ENCODE measurements at places on chromosomes 12 and 14.
A peak's percentile ranks its signal among the peaks of the same experiment; 100 is the strongest.

DNA sequence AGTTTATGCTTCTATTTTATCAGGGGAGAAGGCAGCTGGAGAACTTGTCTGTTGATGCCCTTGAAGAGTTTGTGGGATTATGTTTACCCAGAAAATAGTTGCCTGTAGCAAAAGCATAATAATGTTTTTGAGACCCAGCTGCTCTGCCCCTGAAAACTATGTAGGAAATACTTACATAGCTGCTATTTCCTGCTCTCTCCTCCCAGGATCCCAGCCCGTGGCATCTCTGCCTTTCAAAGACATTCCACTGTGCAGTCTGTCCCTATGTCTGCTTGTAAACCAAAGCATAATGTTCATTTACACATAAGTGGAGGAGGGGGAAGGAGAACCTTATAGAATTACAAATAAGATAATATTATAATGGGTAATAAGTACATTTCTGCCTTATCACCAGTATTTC lies 198.7 kb downstream of the SYT1 start:
- H3K27ac ChIP-seq = no peak overlapping the region
- no peak for DNase-seq
- H3K27me3 ChIP-seq = no peaks in the 10 kb centered on the region
- peaks cover 9% of the 10 kb centered on the region for H3K4me1 ChIP-seq
- no peak overlapping the region for H3K4me3 ChIP-seq
- no peaks in the 10 kb centered on the region for H3K36me3 ChIP-seq

GRCh38 chr14:94570440-94570839 lies 9.2 kb downstream of the SERPINA4 start:
- H3K27ac ChIP-seq = no peak overlapping the region
- H3K27me3 ChIP-seq = no peaks in the 10 kb centered on the region
- H3K4me3 ChIP-seq = no peak overlapping the region
- H3K4me1 ChIP-seq = no peaks in the 10 kb centered on the region

DNA sequence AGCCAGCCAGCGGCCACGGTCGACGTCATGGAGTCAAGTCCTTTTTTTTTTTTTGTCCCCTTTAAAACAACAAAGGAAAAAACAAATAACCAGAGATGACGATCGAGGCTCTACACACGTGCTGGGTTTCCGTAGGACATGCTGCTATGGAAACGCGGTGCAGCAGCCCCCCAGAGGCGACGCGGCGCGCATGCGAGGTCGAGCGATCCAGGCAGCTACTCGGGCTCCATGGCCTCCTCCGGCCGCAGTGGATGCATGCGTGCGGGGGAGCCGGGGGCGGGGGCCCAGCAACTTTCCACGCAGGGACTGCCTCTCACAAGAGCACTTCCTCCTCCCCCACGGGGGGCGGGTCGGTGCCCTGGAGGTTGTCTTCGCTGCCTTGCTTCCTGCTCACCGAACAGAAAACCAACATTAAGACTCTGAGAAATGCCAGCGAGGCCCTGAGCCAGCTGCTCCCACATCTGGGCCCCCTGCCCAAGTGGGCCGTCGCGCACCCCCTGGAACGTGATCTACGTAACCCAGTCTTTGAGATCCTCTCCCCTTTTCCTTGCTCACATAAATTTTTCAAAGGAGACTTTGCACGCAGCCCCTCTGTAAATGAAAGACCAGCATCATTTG lies 30.7 kb downstream of the P2RX4 start:
- peaks cover 9% of the 10 kb centered on the region for H3K4me1 ChIP-seq
- peak overlapping the region; percentile 16 for H3K4me3 ChIP-seq
- H3K27me3 ChIP-seq = no peaks in the 10 kb centered on the region
- DNase-seq = peak; percentile 93

DNA sequence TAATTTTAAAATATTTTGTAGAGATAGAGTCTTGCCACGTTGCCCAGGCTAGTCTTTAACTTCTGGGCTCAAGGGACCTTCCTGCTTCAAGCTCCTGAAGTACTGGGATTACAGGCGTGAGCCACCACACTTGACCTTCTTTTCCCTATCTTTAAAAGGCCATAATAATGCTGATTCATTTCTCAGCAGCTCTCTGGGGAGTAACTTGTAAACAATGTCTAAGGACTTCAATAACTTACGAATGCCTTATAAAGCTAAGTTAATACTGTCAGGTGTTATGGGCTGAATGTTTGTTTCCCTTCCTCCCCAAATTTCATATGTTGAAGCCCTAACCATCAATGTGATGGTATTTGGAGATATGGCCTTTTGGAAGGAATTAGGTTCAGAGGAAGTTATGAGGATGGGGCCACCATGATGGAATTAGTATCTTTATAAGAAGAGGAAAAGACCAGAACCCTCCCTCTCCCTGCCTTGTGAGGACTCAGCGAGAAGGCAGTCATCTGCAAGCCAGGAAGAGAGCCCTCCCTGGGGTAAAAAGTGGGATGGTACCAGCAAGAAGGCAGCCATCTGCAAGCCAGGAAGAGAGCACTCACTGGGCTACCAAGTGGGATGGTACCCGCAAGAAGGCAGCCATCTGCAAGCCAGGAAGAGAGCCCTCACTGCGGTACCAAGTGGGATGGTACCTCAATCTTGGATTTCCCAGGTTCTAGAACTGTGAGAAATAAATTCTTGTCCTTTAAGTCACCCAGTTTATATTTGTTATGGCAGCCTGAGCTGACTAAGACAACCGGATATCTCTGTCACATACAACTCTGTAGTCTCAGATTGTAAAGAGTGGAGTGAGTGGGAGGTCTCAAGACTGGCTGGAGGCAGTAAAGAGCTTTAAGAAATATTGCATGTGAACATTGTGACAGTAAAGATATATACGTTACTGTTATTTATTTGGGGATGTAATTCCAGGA lies 16.3 kb upstream of the YBX3 start:
- no peak overlapping the region for H3K4me3 ChIP-seq
- no peaks in the 10 kb centered on the region for H3K36me3 ChIP-seq
- DNase-seq = no peak
- H3K27me3 ChIP-seq = no peaks in the 10 kb centered on the region

DNA sequence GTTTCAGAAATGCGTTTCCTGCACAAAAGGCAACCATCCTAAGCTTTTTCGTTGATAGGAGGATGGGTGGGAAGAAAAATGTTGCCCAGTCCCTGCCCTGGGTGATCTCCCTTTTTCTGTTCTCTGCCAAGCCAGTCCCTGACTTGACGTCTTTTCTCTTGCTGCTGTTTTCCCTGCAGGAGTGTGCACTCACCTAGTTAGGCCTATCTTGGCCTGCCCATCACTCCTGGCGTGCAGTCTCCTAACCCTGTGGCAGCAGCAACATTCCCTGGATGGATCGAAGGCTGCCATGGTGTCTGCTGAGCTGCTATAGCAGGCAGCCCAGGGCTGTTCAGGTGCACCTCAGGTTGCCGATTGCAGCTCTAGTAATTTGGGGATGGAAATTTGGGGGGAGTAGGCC lies 1.2 kb downstream of the UNC119B start:
- H3K27ac ChIP-seq = no peak overlapping the region
- peaks cover 4% of the 10 kb centered on the region for H3K4me1 ChIP-seq
- DNase-seq = no peak
- no peaks in the 10 kb centered on the region for H3K36me3 ChIP-seq
- peak overlapping the region; percentile 64 for H3K4me3 ChIP-seq

DNA sequence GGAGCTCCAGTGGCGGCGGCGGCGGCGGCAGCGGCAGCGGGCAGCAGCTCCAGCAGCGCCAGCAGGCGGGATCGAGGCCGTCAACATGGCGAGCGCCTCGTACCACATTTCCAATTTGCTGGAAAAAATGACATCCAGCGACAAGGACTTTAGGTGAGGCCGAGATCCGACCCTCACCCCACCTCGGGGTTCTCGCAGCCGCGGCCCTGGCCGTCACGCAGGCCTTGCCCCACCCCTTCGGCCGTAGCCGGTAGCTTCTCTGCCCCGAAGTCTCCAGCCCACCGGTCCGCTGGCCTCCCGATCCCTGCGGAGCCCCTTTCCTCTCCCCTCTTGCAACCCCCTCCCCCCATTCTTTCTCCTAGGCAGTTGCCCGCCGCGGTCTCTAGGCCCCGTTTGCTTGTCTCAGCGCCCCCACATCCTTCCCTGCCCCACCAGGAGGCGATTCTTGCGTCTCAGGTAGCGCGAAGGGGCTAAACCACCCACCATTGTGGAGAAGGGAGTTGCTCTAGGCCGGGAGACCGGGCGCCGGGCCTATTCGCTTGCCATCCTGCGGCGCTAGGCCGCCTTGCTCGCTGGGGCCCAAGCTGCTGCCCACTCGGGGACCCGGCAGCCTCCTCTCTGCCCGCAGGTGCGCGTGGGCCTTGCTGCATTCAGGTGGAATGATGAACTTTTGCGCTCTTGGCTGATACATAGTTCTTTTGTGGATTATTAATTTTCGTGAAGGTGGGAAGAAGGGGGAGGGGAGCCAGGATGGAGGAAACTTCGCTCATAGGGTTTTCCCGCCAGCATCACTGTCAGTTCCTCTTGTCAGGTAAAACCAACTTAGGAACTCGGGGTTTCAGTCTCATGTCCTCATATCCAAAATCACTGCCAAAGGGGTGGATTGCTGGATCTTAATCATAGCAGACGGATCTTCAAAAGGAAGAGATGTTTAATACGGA lies 745 bp downstream of the CAND1 start:
- peak; percentile 71 for DNase-seq
- peaks cover 10% of the 10 kb centered on the region for H3K4me1 ChIP-seq
- no peaks in the 10 kb centered on the region for H3K27me3 ChIP-seq
- H3K4me3 ChIP-seq = peak overlapping the region; percentile 83

DNA sequence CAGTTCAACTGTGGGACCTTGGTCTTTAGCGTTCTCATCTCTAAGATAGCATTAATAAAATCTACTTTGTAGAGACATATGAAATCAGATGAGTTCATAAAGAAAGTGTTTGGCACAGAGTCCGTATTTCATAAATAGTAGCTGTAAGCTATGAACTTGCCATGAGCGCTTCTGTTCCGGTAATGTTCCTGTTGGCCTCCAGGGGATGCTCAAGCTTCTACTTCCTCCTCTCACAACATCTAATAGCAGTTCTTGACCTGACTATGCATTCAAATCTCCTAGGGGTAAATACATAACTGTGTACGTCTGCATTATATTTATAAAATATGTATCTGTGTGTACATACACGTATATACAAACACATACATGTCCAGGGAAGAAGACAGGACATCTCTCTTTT lies 288.2 kb upstream of the TMPO start:
- no peaks in the 10 kb centered on the region for H3K36me3 ChIP-seq
- no peaks in the 10 kb centered on the region for H3K27me3 ChIP-seq
- DNase-seq = no peak
- H3K4me1 ChIP-seq = no peaks in the 10 kb centered on the region
- no peak overlapping the region for H3K27ac ChIP-seq

DNA sequence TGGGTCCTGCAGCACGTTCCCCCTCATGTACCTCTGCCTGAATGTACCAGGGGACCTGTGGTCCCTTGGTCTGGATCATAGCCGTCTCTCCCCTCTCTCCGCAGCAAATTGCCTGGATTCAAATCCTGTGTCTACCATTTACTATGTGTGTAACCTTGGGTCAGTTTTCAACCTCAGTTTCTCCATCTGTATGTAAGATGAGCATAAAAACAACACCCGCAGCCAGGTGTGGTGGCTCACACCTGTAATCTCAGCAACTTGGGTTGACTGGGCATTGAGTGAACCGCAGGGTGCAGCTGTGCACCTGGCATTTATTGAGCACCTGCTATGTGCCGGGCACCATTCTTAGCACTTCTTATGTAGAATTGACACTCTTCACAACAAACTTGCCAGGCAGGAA lies 14.1 kb downstream of the CYP46A1 start:
- no peaks in the 10 kb centered on the region for H3K36me3 ChIP-seq
- H3K27ac ChIP-seq = no peak overlapping the region
- no peaks in the 10 kb centered on the region for H3K4me1 ChIP-seq
- no peak overlapping the region for H3K4me3 ChIP-seq
- DNase-seq = no peak
- no peaks in the 10 kb centered on the region for H3K27me3 ChIP-seq

DNA sequence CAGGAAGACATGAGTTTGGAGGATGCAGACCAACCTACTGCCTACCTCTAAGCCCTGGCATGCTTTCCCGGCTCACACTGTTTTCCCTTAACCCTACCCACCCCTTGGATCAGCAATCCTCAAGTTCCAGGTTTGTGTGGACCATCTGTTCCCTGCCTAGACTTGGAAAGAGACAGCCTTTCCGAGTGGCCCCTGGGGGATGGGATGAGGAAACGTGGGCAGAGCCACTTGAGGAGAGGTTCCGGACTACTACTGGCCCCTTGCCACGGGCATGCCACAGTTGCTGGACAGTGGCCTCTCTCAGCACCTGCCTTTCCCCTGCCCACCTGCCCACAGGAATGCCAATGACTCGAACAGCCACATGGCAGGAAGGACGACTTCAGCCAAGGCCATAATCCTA lies 135.9 kb downstream of the SLC15A4 start:
- no peak overlapping the region for H3K4me3 ChIP-seq
- H3K36me3 ChIP-seq = no peaks in the 10 kb centered on the region
- H3K4me1 ChIP-seq = no peaks in the 10 kb centered on the region
- no peak for DNase-seq
- no peak overlapping the region for H3K27ac ChIP-seq

GRCh38 chr12:59844750-59845149 lies 248.9 kb downstream of the SLC16A7 start:
- no peaks in the 10 kb centered on the region for H3K27me3 ChIP-seq
- H3K4me3 ChIP-seq = no peak overlapping the region
- no peak overlapping the region for H3K27ac ChIP-seq
- DNase-seq = no peak
- H3K36me3 ChIP-seq = no peaks in the 10 kb centered on the region
- H3K4me1 ChIP-seq = no peaks in the 10 kb centered on the region

DNA sequence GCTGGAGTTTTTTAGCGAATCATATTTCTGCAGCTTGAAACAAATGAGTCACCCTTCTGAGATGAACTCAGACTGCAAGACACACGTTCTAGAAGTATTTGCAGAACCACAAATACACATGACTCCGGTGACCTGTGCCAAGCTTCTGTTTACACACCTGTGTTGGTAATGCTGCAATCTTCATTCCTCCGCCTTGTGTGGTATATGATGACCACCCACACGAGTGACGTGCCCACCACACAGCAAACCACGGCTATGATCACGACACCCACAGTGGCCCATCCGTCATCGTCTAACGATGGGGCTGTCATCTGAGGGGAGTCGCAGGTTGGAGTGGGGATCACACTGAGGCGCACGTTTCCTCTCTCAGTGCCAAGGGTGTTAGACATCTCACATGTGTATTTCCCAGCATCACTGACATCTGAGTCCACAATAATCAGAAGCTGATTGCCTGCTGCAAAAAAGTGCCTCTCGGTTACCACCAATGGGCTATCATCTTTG lies 43.0 kb downstream of the LRIG3 start:
- H3K4me3 ChIP-seq = no peak overlapping the region
- H3K4me1 ChIP-seq = no peaks in the 10 kb centered on the region

DNA sequence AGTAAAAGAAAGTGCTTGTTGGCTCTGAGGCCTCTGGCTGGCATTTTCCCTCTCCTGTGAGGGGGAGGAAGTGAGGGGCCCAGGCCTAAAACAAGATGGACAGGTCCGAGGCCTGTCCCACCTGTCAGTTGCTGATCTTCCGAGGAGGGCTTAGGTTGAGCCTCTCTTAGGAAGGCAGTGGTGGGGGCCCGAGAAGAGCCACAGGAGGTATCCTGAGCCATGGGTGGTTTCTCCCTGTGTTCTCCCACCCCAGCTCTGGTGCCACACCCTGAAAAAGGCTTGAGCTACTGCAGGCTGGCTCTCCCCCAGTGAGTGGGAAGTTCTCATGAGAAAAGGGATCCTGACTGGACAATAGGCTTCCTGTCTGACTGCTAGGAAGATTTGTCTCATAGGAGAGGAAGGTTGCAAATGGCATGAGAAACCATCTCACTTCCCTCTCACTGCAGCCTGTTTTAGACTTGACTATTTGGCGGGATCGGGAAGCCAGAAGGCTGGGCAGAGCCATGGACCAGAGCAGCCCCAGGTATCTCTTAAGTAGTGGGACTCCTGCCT lies 72.1 kb upstream of the SRSF5 start:
- DNase-seq = no peak
- H3K27ac ChIP-seq = peak overlapping the region; percentile 10
- no peak overlapping the region for H3K4me3 ChIP-seq
- no peaks in the 10 kb centered on the region for H3K36me3 ChIP-seq
- no peaks in the 10 kb centered on the region for H3K27me3 ChIP-seq

Measured in ovary (tissue), 10 donors.